NCI-H1417 treated with DMSO at 0.1 percent for 48 hours (cell line): ENCODE measurements at places on chromosomes 3 and 15.

GRCh38 chr15:32838820-32839219, 121.0 kb downstream of the GREM1 start:
- no peak for DNase-seq

DNA sequence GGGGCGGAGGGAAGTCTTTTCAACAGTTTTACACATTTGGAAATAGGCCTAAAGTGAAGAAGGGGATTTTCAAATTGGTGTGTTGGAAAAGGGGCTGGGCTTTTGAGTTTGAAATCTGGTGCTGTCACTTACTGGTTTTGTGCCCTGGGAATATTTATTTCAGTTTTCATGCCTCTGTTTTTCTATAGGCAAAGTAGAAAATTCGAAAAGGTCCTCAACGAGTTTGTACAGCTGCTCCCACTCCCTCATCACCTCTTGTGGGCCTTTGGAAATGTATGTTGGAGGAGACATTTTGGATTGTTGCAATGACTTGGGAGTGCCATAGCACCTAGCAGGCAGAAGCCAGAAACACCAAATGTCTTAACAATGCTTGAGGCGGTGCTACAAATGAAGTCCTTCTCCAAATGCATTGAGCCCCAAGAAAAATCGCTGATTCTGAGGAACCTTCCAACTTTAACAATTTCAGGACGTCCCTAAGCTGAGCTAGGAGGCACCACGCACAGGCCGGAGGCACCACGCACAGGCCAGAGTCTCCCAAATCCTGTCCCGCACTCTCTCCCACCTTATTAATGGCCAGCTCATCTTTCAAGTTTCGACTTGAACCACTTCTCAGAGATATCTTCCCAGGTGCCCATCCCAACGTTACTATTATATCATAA, 639 bp upstream of the POLR2M start:
- no peak for DNase-seq

GRCh38 chr15:58472821-58473581, 41.2 kb downstream of the LIPC start:
- no peak for DNase-seq

DNA sequence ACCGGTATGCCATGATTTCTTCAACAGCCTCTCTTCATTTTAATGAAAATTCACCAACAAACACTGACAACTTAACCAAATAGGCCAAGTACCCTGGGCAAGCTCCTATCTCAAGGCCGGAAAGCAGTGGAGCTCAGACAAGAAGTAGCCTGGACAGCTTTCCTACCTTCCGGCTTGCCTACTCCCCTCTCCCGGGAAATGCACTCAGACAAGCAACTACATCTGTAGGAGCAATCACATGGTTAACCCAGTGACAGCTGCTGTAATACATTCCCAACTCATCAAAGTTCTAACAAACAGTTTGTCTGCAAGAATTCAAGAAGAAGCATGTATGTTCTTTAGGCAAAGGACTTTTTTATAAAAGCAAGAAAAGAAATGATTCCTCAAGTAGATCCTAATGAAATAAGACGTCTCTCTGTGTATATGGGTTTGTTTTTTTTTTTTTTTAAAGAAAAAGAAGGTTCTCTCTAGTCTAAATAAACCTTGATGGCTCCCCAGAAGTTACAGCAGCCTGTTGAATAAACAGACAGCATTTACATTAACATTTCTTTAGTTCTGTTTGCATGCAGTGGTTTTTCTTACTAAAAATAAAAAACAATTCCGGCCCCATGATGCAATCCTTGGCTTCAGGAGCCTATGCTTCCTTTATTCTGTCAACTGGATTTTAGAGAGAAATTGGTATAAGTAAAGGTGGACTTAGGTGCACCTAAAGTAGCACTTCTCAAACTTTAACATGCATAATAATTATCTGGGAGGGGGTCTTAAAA, 278.7 kb downstream of the NEK10 start:
- no peak for DNase-seq

- no peak for DNase-seq
Observed at GRCh38 chr3:24315971-24316370, 178.7 kb downstream of the THRB start.

GRCh38 chr3:45312836-45313493, 75.4 kb upstream of the LARS2 start:
- no peak for DNase-seq

GRCh38 chr15:39874890-39875549, 45.0 kb downstream of the GPR176 start:
- DNase-seq, result no peak

- peak; percentile 57 for DNase-seq
Observed at GRCh38 chr15:74208901-74209559, 6.4 kb upstream of the STRA6 start.

DNA sequence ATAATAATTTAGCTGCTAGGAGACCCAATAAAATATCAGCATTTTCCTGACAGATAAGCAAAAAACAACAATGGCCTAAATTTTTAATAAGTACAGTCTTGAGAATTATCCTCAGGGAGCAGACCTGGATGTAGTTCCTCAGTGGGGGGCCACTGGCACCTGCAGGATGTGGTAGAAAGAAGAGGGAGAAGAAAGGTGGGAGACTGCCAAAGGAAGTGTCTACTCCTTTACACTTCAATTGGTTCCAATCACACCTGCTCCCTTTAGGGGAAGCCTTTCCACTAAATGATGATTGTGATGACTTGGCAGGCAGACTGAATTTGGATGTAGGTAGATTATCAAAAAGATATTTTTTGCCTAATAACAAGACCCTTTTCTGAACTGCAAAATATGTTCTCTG, 353.0 kb upstream of the SATB1 start:
- no peak for DNase-seq

- DNase-seq, result no peak
Observed at GRCh38 chr3:160112481-160112880, 112.7 kb upstream of the C3orf80 start.

DNA sequence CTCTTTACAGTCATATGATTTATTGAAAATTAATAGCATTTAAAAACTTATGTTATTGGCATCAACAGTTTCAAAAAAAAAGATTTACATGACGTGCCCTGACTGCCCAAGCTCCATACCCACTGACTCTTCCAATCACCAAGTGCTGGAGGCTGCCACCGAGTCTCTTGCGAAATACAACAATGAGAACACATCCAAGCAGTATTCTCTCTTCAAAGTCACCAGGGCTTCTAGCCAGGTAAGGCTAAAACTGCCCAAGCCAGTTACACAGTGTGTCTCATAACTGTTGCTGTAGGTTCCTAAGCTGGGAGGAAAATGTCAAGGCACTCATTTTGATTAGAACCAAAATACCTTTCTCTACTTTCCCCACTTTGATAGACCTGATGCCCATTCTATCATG, 4.5 kb downstream of the FETUB start:
- DNase-seq, result no peak

- no peak for DNase-seq
Observed at GRCh38 chr15:83422081-83422480, 25.1 kb upstream of the SH3GL3 start.

DNA sequence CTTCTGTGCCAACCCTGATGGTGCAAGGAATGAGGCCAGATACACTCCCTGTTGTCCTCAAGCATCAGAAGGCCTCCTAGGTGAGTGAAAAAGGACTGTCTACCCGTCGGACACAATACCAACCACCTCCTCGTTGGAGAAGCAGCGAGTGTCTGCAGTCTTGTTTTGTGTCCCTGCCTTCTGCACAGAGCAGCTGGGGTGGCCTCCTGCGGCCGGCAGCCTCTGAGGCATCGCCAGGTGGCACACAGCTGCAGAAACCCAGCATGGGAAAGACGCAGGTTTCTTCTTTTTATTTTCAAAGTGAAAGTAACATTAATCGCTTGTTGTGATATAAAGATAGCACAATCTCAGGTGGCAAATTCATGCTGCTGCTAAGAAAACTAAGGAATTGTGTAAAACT, 509.9 kb downstream of the OCA2 start:
- DNase-seq, result peak; percentile 78

- DNase-seq, result no peak
Observed at GRCh38 chr3:48301800-48302166, 31.7 kb downstream of the SPINK8 start.

DNA sequence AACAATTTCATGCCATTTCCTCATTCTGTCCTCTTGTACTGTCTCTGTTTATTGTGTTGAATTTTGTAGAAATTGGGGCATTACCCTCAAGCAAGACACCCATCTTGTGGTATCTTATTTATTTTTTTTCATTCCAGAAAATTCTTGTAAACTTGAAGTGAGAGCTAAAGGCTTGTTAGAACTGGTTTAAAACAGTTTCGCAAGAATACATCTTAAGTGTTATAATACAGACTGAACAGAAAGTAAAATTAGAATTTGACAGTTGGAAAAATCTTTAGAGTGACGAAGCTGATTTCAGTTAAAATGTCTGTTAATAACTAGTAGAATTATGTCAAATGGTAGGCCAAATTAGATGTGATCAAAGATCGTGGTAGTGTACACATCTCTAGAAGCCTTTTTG, 26.9 kb downstream of the RNF13 start:
- no peak for DNase-seq

DNA sequence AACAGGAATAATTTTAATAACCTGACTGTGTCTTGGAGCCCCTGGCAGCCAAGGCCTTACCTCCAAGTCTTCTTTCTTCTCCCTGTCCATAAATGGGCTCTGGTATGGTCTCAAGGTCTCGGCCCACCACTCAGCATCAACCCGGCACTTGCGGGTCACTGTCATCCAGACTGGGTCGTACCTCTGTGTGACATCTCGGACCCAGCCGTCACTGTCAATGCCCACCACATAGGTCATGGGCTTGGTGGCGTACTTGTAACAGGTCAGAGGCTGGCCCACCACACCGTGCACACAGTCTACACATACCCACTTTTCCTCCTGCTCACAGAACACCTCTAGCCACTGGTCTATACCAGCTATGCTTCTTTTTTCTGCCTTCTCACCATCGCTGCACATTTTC, 20.4 kb downstream of the XPC start:
- no peak for DNase-seq

- no peak for DNase-seq
Observed at GRCh38 chr3:123869165-123869564, 15.0 kb downstream of the MYLK start.

DNA sequence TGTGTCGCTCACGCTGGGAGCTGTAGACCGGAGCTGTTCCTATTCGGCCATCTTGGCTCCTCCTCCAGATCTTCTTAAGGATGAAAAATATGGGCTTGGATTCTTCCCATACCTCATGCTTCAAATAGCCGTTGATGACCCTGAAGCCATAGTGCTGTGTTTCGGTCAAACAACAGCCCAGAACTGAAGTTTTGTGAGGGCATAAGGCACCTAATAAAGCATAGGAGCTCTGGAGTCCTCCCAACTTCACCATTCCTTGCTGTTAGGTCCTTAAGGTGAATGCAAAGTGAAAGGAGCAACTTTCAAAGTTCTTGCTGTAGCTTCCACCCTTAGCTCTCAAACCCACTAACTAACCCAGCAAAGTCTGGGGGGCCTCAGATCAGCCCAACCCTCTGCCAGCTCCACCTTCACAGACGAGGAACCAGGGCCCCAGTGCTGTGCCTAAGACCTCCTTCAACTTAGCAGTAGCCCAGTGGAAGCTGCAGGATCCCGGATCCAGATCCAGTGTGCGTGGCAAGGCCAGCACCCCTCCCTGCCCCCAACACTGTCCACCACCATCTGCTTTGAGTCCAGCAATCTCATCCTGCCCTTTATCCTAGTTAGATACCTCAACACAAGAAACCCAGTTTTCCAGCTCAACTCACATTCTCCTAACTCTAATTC, at the start of gene GRK7:
TSS of gene GRK7 (plus strand) at position 321 of the 663 bp plus-strand sequence. CDS start 14,877 bp downstream, outside the sequence.
- no peak for DNase-seq

GRCh38 chr15:92033723-92034122, 180.2 kb downstream of the SLCO3A1 start:
- DNase-seq, result no peak

- no peak for DNase-seq
Observed at GRCh38 chr15:101049856-101050622, 130.9 kb downstream of the LRRK1 start.

GRCh38 chr3:171113716-171114115, 87.2 kb upstream of the SLC2A2 start:
- DNase-seq, result no peak

GRCh38 chr15:76998663-76999285, 3.8 kb downstream of the PSTPIP1 start:
- no peak for DNase-seq

GRCh38 chr3:3209057-3209456, 29.6 kb upstream of the CRBN start:
- DNase-seq, result no peak

- no peak for DNase-seq
Observed at GRCh38 chr3:66488492-66488891, 12.3 kb downstream of the LRIG1 start.

DNA sequence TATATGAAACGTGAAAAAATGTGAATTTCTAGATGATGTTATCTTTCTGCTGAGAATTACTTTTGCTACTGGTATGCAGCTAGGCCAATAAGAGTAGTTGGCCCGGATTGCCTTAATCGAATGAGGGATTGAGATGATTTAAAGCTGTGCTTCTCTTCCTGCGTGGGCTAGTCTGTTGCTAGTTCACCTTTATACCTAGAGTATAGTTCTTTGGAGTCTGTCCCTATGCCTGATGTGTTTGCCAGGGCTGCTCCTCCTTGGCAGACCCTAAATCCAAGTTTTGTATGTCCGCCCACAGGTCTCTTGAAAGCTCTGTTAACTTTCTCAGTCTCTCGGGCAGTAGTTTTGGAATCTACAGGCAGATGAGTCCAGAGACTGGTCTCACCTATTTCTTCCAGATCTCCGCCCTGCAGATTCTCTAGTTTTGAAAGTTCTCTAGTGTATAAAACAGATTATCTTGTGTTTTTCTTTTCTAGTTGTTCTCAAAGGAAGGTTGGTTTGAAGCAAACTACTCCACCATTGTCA, 64.9 kb downstream of the MEF2A start:
- no peak for DNase-seq

DNA sequence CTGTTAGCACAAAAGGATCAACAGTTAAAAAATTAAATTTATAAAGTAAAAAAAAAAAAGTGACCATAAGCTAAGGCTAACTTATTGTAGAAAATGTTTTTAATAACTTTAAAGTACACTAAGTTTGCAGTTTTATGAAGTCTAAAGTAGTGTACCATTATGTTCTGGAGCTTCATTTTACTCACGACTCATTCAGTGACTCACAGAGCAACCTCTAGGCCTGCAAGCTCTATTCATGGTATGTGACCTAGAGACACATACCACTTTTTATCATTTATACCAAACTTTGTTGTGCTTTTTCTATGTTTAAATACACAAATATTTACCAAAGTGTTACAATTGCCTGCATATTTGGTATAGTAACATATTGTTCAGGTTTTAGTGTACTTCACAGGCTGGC, 1552.3 kb downstream of the OTOL1 start:
- DNase-seq, result no peak
